Activated CD4-positive, alpha-beta T cell treated with anti-CD3 and anti-CD28 coated beads for 4 hours (primary cell): ENCODE measurements at places on chromosomes 3 and 15.

GRCh38 chr3:72008226-72008996, 223.5 kb upstream of the PROK2 start:
- DNase-seq = no peak

DNA sequence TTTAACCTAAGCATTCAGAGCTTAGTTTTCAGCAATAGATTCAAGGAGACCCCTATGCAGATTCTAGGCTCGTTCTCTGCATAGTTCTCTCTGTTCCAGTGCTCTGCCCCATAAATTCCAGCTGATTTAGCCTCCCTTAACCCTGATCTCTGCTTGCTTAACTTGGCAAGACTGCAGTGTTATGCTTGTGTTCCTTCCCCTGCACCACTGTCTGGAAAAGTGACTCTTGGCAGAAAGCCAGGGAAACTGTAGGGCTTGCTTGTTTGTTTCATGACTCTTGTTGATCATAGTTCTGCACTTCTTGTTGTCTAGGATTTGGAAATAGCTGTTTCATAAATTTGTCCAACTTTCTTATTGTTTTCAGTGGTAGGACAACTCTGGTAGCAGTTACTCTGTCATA, 40.1 kb downstream of the ANAPC13 start:
- no peak for DNase-seq

DNA sequence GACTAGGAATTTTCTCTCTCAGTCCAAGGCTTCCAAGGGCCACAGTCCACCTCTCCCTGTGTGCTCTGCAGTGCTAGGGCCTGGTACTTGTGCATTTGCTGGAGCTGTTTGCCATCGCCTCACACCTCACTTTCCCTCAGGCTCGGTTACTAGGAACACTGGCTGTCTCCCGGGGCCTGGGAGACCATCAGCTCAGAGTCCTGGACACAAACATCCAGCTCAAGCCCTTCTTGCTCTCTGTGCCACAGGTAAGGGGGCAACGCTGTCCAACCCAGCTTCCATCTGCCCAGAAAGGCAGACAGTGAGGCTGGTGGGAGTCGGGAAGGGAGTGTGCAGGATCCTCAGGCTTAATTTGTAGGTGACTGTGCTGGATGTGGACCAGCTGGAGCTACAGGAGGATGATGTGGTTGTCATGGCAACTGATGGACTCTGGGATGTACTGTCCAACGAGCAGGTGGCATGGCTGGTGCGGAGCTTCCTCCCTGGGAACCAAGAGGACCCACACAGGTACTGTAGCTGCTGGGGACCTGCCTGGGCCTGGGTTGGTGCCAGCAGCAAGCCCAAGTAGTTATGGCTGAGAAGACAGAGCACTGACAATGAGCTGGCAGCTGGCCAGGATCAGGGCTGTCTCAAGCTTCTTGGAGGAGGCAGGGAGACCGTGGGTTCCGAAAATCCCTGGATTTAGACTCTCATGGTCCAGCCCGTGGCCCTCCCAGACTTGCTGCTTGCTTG, 3.4 kb downstream of the PPM1M start:
- DNase-seq = no peak

DNA sequence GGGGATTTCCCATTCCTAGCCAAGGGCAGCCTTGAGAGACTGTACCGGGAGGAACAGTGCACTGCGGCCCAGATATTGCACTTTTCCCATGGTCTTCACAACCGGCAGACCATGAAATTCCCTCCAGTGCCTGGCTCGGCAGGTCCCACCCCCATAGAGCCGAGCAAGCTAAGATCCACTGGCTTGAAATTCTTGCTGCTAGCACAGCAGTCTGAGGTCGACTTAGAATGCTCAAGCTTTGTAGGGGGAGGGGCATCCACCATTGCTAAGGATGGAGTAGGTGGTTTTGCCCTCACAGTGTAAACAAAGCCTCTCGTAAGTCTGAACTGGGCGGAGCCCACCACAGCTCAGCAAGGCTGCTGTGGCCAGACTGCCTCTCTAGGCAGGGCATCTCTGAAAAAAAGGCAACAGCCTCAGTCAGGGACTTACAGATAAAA, 156.3 kb downstream of the FRMD5 start:
- no peak for DNase-seq

GRCh38 chr15:78715930-78716329, 74.9 kb upstream of the CHRNB4 start:
- DNase-seq = no peak

DNA sequence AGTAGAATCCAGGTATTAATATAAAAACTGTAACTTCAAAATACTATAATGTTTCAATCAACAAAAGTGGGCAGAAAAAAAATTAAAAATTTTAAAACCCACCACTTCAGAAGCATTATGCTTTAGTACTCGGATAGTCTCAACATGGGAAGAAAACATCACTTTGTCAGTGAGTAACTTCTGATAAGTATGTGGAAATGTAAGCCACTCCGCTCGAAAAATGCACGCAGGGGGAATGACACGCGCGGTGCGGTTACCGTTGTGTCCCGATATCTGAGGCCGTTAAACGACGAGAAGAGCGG, 656 bp downstream of the NGLY1 start:
- no peak for DNase-seq

- DNase-seq = no peak
Measured at GRCh38 chr3:183449391-183449790, 21.0 kb upstream of the MCF2L2 start.

GRCh38 chr15:35195649-35196048, 110.6 kb upstream of the NANOGP8 start:
- no peak for DNase-seq

- DNase-seq = no peak
Measured at GRCh38 chr3:126895178-126896066, 87.5 kb upstream of the PLXNA1 start.

- no peak for DNase-seq
Measured at GRCh38 chr3:52032702-52033408, 23.5 kb downstream of the DUSP7 start.

DNA sequence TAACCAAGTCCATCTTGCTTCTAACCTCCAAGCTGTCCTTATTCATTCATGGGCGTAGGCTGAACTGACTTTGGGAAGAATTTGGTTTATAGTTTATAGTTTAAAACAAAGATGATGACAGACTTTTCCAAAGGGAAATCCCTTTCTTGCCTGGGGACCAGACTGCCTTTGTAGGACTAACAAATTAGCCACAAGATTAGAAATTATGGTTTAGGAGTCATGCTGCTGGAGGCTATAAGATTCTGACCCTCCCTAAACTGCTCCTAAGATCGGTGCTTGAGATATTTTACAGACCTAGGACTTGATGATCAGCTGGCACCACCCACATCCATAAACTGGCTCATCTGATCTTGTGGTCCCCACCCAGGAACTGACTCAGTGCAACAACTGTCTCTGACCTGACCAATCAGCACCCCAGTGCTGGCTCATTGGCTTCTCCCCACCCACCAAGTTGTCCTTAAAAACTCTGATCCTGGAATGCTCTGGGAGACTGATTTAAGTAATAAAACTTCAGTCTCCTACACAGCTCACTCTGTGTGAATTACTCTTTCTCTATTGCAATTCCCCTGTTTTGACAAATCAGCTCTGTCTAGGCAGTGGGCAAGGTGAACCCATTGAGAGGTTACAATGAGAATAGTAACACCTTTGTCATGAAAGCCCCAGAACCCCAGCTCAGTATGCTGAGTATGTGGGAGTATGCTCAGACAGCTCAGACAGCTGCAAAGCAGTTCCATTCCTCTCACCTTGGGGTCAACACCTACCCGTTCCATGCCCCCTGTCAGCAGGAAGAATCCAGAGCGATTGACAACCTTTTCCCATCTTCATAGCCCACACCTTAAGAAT, 51.6 kb upstream of the C15orf39 start:
- DNase-seq = no peak

DNA sequence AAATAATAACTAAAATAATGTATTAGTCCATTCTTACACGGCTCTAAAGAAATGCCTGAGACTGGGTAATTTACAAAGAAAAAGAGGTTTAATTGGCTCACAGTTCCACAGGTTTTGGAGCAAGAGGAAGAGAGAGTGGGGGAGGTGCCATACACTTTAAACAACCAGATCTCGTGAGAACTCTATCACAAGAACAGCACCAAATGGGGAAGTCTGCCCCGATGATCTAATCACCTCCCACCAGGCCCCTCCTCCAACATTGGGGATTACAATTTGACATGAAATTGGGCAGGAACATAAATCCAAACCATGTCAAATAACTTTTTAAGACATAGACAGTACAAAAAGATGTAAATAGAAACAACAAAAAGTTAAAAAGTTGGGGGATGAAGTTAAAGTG, 63.2 kb downstream of the ILDR1 start:
- DNase-seq = no peak

- DNase-seq = no peak
Measured at GRCh38 chr15:76333720-76334437, 2.7 kb upstream of the ISL2 start.

GRCh38 chr3:126851382-126851781, 131.5 kb upstream of the PLXNA1 start:
- no peak for DNase-seq

DNA sequence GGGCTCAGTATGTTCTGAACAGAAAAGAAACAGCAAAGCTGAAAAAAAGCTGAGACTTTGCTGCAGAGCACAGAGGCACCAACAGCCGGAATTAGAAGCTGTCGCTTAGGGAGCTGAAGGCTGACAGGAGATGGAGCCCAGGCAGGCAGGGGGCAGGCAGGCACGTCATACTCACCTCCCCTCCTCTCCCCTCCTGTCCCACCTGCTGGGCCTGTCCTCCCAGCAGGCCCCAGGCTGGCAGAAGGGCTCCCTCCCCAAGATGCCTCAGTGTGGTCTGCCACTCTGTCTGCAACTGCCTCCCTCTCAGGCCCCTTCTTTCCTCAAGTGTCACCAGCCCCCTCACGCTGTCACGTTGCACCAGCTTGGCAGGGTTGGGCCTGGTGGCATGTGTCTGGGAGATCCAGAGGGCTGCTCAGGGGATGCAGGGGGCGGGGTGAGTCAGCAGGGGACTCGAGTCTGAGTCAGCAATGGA, 3.2 kb upstream of the ANKRD63 start:
- DNase-seq = no peak

GRCh38 chr3:95615592-95616310, 1198.6 kb upstream of the EPHA6 start:
- DNase-seq = no peak
